ENCODE measurements at places on chromosomes 2 and 18.

- no peak for DNase-seq
Measured at GRCh38 chr2:177332026-177332991, 60.3 kb upstream of the AGPS start.

DNA sequence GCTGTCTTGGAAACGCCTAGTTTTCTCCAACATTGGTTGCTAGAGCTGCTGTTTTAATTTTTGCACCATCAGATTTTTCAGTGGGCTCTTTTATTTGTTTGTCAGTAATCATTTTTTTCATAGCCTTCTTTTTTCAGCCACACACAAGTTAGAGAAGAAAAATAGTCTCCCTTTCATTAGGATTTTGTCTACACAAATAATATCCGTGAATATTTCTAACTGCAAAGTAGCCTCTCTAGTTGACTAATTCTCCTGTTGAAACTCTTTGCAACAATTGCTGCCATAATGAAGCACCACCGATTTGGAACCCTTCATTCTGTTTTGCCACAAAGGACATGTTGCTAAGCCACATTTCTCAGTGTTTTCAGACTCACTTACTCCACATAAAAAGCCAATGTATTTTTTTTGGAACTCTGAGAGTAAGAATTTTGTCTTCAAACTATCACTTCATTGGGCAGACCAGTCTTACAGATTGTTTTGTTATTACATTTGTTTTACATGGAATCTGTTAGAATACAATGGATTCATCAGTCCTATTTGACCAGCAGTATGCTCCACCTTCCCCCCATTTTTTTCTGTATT lies 9.6 kb downstream of the KCNJ3 start:
- DNase-seq = no peak

DNA sequence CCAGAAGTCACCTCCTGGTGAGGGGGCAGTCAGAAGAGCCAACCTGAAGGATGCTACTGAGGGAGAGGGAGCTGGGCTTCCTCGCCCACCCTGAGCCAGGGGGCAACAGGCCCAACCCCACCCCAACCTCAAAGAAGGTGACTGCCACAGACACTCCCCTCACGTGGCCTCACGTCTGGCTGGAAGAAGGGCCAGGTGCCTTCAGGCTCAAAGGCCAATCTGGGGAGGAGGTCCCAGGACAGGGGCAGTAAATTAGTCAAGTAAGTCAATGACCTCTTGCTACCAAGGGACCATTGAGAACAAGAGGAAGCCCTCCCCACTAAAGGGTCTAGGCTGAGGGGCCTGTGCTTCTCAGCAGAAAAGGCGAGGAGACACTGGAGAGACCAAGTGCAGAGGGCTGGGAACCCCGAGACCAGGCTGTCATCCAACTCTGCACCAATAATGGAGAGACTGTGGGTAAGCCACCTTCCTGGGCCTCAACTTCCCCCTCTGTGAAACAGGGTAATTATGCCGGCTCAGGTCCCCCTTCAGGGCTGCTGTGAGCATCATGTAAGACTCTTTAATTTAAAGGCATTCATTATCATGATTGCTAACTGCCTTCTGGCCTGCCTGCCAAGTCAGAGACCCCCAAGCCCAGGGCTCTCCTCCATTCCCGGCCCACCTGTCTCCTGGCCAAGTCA lies 20.2 kb upstream of the TNS1 start:
- DNase-seq = no peak

- DNase-seq = no peak
Measured at GRCh38 chr2:112643488-112643887, 2.3 kb upstream of the SLC20A1 start.

DNA sequence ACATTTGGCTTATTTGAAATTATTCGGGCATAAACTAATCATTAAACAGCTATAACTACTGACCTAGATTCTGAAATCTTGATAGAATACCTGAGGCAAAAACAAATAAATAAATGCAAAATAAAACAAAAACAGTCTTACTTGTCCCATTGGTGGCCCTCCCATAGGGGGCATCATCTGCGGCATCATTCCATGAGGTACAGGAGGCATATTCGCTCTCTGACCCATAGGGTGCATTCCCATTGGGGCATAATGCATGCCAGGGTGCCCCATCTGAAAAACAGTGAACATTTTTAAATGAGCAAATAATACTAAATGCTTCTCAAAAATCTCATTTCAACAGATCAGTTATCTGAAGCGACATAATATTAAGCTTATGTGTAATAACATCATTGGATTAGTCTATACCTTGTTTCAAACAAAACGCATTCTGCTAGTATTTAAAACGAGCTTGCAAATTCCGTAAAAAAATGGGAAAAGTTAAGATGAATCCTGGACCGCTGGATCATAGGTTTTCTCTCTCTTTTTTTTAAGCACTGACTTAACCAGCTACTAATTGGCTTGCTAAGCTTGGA lies 1.3 kb downstream of the PRPF40A start:
- no peak for DNase-seq

GRCh38 chr18:40949114-40949950 lies 1005.7 kb upstream of the PIK3C3 start:
- no peak for DNase-seq
